ENCODE measurements at places on chromosomes 5 and 9.
A peak's percentile ranks its signal among the peaks of the same experiment; 100 is the strongest.

- DNase-seq = no peak
Observed at GRCh38 chr5:102341681-102342288, 45.7 kb upstream of the SLCO4C1 start.

GRCh38 chr5:93746406-93747056 lies 5.1 kb upstream of the POU5F2 start:
- no peak for DNase-seq

- DNase-seq = no peak
Observed at GRCh38 chr9:135671591-135672041, 8.5 kb downstream of the LCN9 start.

- no peak for DNase-seq
Observed at GRCh38 chr5:89967771-89968444, 441.6 kb downstream of the CETN3 start.

- DNase-seq = no peak
Observed at GRCh38 chr5:56110646-56111403, 116.1 kb upstream of the IL6ST start.

DNA sequence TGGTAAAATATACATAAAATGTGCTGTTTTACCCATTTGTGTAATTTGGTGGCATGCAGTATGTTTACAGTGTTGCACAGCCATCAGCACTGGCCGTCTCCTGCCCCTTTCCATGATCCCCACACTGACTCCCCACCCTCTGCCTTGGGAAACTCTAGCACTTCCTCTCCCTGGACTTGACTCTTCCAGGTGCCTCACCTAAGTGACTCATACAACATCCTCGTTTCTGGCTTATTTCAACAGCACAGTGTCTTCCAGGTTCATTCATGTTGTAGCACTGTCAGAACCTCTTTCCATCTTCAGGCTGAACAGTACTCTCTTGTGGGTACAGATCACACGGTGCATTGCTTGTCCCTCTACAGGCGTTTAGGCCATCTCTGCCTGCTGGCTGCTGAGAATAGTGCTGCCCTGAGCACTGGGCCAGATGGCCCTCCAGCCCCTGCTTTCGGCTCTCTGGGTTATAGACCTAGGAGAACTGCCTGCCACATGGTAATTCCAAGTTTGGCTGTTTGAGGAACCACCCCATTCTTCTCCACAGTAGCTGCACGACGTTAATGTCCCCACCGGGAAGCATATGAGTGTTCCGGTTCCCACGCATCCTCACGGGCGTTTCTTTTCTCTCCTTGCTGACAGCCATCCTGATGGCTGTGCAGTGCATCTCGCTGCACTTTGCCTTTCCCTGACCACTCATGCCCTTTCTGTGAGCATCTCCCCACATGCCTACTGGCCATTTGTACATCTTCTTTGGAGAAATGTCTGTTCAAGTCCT lies 211.8 kb downstream of the FANCC start:
- no peak for DNase-seq

DNA sequence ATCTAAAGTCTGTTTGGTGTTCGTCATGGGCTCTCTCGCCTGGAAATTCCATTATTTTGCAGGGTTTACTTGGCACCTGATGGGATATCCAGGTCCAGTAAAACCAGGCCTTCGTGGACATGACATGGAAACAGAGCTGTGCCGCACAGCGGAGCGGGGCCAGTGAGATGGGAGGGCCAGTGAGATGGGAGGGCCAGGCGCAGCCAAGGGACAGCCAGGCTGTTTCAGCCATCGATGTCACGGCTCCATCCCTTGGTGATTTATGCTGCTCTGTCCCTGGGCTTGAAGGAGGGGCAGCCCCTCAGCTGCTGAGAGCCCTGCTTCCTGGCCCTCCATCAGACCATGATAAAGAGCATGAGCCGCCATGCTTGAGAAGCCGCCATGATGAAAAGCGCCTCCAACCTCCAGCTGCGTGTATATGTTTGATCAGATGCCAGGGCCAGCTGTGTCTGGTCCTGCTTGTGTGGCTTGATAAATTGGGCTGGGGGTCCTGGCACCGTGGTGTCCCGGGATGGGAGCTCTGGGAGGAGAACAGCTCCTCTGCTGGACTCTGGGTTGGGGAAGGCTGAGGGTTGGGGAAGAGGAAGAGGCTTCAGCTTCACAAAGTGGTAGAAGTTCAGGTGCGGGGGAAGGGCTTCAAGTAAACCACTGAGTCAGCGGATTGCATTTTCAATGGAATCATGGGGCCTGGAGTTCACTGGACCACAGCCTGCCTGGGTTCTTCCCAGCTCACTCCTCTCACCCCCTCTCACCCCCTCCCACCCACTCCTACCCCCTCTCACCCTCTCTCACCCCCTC lies 6.1 kb upstream of the COL5A1 start:
- DNase-seq = no peak

GRCh38 chr5:96036301-96036700 lies 74.7 kb upstream of the ELL2 start:
- no peak for DNase-seq

DNA sequence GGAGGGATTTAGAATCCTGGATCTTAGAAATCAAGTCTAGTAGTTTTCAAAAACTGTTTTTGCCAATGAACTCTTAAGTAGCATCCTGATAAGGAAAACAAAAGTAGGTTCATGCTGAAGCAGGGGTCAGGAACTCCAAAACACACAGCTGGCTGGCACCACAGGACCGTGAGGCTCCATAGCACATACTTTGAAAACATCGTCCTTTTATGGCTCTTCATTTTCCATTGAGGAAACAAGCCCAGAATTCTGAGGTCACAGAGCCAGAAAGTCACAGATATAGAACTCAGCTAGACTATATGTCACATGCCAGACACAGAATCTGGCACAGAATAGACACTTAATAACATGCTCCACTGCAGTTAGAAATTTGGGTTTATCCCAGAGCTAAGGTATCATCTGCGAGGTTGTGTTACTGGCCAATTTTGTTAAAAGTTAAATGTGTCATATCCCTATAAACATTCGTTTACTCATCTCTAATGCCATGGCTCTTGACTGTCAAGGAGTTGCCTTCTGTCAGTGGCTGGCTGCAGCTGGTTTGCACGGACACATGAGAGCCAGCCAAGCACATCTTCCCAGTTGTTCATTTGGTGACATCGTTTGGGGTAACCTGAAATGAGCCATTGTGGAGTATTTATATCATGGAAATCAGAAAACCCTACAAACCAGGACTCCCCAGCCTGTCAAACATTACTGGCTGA lies 58.8 kb downstream of the FAM78A start:
- DNase-seq = no peak

DNA sequence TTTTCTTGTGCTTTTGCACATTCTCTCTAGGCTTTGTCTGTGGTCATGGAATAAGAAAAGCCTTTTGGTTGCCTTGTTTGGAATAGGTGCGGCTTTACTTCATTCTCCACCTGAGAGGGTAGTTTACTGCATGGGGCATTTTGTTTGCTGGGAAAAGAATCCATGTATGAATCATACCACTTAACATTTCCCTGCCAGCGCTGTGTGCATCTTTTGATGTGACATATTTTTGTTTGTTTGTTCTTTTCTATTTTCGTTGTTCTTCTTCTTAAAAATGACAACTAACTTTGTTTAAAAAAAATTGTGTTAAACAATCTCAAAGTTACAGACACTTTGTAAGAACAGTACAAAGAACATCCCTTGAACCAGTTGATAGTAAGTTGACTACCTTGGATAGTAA lies 113.2 kb downstream of the GCNT1 start:
- no peak for DNase-seq

- DNase-seq = no peak
Observed at GRCh38 chr9:26727471-26727870, 165.1 kb downstream of the CAAP1 start.

GRCh38 chr5:92991581-92992067 lies 589.4 kb downstream of the NR2F1-AS1 start:
- DNase-seq = no peak

DNA sequence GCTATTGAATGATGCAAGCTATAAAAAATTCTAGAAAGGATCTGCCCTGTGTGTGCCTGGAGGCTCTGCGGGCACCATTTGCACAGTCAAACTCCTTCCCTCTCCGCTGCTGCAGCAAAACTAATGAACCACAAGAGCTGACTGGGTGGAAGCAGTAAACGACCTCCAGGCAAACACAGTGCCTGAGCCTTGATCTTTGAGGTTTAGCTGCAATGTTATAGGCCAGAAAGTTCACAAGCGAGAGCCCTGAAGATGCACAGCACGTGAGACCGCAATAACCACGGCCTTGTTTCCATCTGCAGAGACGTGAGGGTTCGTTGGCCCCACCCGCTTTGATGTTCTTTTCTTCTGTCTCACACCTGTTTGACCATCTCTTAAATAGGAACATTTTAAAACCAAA lies 69.2 kb upstream of the S1PR3 start:
- no peak for DNase-seq

- DNase-seq = peak; percentile 16
Observed at GRCh38 chr9:115944166-115944948, 209.2 kb upstream of the PAPPA start.

DNA sequence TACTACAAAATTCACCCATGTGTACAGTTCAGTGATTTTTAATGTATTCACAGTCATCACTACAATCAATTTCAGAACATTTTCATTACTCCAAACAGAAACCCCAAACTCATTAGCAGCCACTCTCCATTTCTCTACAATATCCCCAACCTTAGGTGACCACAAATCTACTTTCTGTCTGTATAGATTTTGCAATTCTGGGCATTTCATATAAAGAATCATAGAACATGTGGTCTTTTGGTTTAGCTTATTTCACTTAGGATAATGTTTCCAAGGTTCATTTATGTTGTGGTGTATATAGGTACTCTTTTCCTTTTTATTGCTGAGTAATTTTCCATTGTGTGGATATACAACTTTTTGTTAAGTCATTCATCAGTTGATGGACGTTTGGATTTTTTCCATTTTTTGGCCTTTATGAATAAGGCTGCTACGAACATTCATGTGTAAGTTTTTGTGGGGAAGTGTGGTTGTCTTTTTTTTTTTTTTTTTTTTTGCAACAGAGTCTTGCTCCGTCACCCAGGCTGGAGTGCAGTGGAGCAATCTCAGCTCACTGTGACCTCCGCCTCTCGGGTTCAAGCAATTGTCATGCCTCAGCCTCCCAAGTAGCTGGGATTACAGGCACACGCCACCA lies 54.5 kb downstream of the DOCK8 start:
- no peak for DNase-seq
